ENCODE measurements at places on chromosomes 7 and 10.

GRCh38 chr7:98826811-98827231 lies 43.0 kb downstream of the TMEM130 start:
- DNase-seq: peak; percentile 23

DNA sequence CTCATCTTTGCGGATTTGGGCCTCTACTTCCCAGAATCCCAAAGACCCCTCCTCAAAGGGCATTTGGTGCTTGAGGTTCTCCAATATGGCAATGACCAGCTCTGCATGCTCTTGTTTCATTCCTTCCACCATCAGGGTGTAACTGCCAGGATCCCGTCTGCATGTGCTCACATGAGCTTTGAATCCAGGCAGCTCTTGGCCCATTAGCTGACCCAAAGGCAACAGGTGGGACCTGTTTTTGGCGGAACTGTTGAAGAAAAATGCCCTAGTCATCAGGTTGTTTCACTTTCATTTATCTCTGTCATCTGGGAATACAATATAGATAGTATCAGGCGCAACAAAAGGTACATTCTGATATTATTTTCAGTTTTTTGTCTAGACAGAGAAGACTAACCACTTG lies 159.1 kb upstream of the TCF7L2 start:
- no peak for DNase-seq

DNA sequence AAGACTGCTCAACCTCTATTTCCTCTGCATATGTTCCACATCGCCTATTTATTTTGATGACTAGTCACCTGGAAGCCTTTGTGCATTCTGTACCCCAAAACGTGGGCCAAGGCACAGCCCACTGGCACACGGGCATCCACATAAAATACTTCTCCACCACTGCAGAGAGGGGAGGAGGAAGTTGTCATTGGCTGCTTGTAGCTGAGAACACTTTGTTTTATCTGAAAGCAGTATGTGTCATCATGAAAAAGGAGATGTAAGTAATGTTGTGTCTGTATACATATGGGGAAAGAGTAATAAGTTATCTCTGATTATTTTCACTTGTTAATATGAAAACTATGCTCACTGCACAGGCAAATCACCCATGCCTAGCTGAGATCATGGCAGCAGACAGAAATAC lies 48.2 kb upstream of the AMPH start:
- no peak for DNase-seq

DNA sequence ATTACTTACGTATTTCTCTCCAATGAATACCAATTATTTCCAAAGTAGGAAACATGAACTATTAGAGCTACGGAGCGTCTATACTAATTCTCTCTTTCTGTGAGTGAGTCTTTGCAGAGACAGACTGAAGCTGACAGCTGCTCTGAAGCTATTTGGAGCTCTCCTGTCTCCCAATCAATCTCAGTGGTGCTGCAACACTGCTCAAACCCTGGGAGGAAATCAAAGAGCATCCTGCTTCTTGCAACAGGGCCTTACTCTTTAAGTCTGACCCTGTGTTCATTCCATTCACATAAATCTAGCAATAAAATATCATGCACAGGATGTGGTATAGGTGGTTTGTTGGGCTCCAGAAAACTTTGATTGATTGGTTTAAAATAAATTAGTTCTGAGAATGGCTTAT lies 685.7 kb upstream of the IGFBP3 start:
- DNase-seq: no peak

- no peak for DNase-seq
These were observed 146.3 kb downstream of the SKIDA1 start for GRCh38 chr10:21379143-21379542.

- DNase-seq: no peak
These were observed 323.1 kb downstream of the ADK start for GRCh38 chr10:74474022-74474713.

- DNase-seq: no peak
These were observed 17.4 kb upstream of the SLF2 start for GRCh38 chr10:100895346-100895745.

- peak; percentile 33 for DNase-seq
These were observed 55.3 kb downstream of the ELAPOR2 start for GRCh38 chr7:87003872-87004798.

GRCh38 chr7:74235518-74236268 lies 18.5 kb downstream of the RFC2 start:
- no peak for DNase-seq

DNA sequence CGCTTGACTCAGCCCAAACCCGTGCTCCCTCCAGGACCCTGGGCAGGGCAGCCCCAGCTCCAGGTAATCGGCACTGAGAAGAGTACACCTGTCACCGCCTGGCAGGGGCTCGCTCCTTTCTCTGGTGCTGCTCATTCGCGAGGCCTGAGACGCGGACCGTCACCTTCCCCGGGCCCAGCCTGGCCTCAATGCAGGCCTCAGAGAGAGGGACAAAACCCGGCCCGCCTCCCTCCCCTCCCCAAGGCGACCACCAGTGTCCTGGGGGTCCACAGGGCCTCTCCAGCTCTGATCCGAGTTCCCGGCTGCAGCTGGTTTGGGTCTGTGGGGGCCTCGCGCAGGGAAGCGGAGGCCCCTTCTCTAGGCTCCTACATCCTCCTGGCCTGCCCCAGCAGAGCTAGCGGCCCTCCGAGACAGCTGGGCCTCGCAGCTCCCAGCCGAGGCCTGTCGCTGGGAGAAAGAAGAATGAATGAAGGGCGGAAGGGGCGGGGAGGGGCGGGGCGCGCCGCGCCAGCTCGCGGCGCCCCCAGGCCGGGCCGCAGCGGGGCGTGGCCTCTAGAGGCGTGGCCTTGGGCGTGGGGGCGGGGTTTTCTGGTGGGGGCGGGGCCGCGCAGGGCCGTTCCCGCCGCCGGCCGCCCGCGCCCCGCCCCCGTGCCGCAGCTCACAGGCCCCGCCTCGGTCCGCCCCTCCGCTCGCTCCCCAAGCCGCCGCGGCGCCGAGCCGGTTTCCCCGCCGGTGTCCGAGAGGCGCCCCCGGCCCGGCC lies at the start of gene LIMK1:
LIMK1 (plus strand) TSS at position 688 of the 760 bp plus-strand sequence. CDS start 187 bp downstream, outside the sequence.
- DNase-seq: peak; percentile 82

GRCh38 chr7:101608772-101609713 lies 20.1 kb downstream of the MYL10 start:
- DNase-seq: no peak

DNA sequence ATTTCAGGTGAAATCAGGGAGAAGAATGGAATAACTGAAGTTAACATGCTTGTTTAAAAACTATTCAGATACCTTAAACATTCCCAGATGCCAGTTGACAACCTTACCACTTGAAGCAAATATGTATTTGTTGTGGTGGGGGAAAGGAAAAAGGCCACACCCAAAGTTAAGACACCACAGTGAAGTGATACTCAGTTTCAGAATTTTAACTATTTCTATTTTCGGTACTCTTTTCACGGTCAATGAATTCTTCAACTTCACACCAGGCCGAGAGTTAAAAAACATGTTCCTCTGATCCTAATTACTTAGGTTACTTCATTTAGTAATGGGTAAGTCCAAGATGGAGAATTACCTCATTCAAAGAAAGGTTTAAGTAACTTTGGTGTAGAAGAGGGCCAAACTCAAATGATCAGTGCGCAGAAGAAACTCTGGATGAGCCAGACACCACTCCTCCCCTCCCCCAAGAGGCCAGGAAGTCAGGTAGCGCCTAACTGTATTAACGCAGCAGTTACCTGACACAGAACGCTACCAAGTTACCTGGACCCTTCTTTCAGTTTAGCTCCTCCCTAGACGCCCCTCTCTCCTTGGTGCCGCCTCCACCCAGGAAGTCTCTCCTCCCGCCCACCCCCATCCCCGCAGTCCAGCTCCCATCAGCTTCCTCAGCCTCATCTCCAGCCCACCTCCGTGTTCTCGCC lies 700 bp downstream of the MTPN start:
- peak; percentile 16 for DNase-seq

DNA sequence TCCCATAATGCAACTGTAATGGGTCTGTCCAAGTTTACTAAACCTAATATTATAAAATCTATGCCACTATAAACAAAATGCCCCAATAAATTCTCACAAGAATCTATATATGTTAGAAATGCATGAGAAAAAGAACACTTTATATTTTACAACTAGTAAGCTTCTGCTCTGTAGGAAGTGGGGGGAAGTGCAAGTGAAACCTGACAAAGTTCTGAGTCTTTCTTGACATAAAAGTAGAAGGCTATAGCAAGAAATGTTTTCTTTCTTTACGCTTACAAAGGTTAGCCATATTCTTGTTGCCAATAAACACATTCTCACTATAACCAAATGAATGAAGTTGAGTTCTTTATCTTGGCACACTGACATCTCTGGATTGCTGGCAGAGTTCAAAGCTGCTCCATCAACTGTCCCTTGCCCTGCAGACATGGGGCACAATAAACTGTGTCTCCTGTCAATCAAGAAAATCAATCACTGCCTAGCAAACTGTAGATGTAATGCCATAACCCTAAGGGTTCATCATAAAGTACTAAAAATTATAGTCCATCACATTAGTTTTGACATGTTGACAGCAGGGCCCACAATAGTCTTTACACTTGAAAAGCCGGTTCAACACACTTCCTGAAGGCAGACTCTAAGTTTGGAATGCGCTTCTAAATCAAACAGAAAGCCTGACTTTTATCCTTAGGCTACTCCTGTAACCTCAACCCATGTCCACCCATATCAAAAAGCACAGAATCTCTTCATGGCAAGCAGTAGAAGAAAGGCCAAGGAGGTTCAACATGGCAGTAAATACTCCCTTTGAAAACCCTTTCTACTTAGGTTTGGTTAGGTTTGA lies 58.6 kb downstream of the TPK1 start:
- DNase-seq: no peak

GRCh38 chr10:77392236-77392721 lies 245.3 kb downstream of the KCNMA1 start:
- DNase-seq: no peak

GRCh38 chr7:151551820-151552219 lies 32.1 kb upstream of the RHEB start:
- no peak for DNase-seq

GRCh38 chr10:50422259-50422658 lies 170.9 kb upstream of the ASAH2 start:
- no peak for DNase-seq

GRCh38 chr7:155763691-155764437 lies 48.4 kb downstream of the SHH start:
- DNase-seq: no peak

DNA sequence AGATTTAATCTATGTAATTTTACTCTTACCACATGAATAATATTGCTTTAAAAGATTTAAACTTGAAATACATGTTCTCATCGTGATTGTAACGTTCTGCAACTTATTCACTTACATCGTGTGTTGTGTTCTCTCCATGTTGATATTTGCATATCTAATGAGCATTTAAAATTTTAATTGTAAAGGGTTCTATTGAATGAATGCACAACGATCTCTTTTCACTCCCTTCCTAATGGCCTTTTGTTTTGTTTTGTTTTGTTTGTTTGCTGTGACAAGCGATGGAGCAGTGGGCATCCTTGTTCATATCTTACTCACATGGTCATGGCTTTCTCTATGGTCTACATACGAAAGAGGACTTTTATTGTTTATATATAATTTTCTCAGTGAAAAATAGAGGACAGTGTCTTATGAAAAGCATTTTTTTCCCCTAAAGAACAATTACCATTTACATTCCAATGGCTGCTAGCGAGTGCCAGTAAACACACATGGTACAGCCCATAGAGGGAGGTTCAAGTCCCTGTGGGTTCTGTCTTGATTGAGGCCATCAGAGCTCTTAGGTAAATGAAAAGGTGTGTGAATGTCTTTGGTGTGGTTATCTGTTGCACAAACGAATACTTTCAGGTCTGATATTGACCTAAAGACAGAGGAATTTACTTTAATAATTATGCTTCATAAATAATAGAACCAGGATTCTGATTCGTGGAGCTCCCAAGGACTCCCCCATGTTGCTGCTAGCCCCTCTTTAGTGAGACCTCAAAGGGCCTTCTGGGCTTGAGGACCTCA lies 32.4 kb downstream of the BTBD16 start:
- no peak for DNase-seq

DNA sequence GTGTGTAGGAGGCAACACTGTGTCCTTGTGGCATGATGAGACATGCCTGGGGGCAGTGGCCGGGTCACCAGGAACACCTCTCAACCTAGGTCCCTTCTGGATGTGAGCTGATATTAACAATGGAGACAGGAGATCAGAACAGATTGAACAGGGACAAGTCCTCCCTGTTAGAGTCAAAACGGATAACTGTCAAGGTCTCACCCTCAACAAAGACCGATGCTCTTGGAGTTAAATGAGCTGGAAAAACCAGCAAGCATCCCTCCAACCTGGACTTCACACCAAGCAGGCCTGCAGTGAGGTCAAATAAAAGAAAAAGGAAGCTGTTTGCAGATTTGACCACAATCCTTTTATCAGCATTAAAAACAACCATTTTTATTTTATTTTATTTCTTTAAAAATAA lies 49.0 kb downstream of the SLIT1 start:
- DNase-seq: no peak

GRCh38 chr7:157892751-157893523 lies 556.1 kb downstream of the DNAJB6 start:
- no peak for DNase-seq

DNA sequence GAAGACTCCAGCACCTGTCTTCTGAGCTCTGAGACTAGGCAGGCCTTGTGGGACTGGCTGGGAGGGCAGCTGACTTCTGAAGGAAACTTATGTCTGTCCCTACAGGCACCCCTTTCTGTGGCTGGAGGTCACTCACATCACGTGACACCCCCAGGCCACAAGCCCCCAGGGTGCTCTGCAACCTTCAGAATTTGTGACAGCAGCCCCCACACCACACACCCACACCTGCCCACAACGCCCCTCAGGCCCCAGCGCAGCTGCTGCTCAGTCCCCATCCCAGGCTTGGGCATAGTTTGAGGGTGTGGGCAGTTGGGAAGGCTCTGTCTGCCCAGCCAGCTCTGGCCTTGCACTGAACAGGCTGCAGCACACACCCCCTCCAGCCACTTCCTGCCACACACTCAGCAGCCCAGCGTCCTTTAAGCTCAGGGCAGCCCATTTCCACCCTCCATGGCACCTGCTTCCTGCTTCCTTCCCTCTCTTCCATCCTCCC lies 80.0 kb upstream of the UNC5B start:
- no peak for DNase-seq

GRCh38 chr10:28331841-28332240 lies 29.0 kb upstream of the MPP7 start:
- no peak for DNase-seq

- DNase-seq: no peak
These were observed 208.4 kb upstream of the TCERG1L start for GRCh38 chr10:131519723-131520605.

DNA sequence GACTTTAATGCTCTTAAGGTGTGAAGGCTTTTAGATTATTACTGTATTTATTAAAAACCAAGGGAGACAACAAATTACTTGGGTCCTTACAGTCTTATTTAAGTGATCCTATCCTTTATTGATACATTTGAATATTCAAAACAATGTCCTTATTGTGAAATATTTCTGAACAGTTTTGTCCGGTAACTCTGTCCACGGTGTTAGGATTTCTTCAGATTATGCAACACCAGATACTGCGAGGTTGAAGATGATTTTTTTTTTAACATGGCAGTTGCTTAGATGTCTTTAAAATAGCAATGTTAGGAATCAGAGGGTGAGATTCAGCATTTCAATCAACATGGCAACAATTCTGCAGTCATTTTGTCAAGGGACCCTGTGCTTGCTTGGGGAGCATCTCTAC lies 176.5 kb downstream of the CSTF2T start:
- no peak for DNase-seq

- no peak for DNase-seq
These were observed 105.0 kb upstream of the WDR11 start for GRCh38 chr10:120746001-120746777.

GRCh38 chr7:127771707-127772106 lies 119.7 kb downstream of the SND1 start:
- DNase-seq: no peak
